ENCODE measurements at places on chromosomes 7 and 10. TPM values are rescaled to one million over a fixed set of nuclear protein-coding genes. Genes with fewer than 3 reads are reported as not detected.
A peak's percentile ranks its signal among the peaks of the same experiment; 100 is the strongest.

SUN3 gene
- not detected for total RNA-seq

FAM25A gene
- not detected for total RNA-seq

SH2D4B gene
- total RNA-seq, result not detected

NEUROG3 gene
- total RNA-seq, result not detected

SORCS3 gene
- total RNA-seq, result not detected

NXPH1 gene
- total RNA-seq, result not detected

PITRM1 gene
- 106 TPM for total RNA-seq

ZNF804B gene
- not detected for total RNA-seq

PLAC9 gene
- total RNA-seq, result 6.5 TPM

VGF gene
- total RNA-seq, result 0.34 TPM

DNA sequence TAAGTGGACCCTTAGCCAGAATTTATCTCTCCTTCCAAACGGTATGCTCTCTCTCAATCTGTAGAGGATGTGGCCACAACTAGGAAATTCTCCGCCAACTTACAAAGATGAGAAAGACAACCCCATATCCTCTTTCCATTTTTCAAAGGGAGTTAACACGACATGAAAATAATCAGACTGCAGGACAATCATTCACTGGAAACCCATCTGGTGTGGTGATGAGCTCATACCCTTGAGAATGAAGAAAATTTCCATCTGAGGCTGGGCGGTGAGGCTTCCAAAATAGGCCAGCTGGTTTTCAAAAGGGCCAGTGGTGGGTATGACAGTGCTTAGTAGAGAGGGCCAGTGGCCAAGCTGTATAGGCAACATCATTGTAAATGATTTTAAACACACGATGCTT lies 369.6 kb downstream of the FRMD4A start:
- H3K27ac ChIP-seq, result peak overlapping the region; percentile 87
- DNase-seq, result peak; percentile 84
- peaks cover 63% of the 10 kb centered on the region for H3K4me1 ChIP-seq
- no peaks in the 10 kb centered on the region for H3K27me3 ChIP-seq
- H3K36me3 ChIP-seq, result no peaks in the 10 kb centered on the region

- H3K4me3 ChIP-seq, result no peak overlapping the region
- no peak overlapping the region for H3K27ac ChIP-seq
Measured at GRCh38 chr7:4269086-4269485, 413.0 kb upstream of the FOXK1 start.

DNA sequence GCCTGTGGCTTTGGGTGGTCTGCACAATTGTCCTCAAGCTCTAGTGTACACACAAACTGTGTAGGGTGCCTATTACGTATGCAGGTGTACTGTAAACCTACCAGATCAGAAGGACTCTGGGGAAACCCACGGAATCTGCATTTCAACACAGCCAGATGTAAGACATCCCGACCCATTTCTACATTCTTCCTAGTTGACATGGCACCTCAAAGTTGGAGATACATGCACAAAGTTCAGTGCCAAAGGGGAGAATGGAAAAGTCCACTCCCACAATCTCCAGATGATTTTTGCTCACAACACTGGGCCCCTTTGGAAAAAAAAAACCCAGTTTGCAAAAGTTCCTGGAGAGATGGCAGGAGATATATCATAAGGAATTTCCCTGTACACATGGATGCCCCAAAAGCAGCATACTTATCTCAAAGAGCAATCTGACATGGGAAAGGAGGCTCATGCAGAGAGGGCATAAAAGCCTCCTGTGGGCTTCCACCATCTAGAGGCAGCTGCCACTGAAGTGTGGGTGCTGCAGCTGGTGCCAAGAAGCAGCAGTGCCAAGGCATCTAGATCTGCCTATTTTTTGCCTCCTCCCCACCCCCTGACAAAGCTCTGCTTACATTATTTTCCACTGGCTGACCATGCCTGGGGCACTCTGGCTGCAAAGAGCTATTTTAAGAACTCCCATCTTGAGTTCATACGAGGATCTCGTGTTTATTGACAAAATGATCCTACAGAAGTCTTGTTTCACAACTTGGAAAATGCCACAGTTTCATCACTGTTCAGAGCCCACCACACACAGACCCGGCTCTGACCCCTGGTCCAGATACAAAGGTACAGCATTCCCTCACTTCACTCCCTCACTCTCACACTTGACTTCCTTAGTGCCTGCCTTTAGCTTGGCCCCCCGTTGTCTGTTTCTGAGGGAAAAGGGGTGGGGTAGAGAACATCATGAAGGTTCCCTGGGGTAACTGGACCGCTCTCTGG lies 12.9 kb downstream of the TECTB start:
- H3K27me3 ChIP-seq, result peaks cover 18% of the 10 kb centered on the region
- peak overlapping the region; percentile 35 for H3K4me3 ChIP-seq
- no peaks in the 10 kb centered on the region for H3K36me3 ChIP-seq
- peak overlapping the region; percentile 13 for H3K27ac ChIP-seq
- H3K4me1 ChIP-seq, result peaks cover 18% of the 10 kb centered on the region

DNA sequence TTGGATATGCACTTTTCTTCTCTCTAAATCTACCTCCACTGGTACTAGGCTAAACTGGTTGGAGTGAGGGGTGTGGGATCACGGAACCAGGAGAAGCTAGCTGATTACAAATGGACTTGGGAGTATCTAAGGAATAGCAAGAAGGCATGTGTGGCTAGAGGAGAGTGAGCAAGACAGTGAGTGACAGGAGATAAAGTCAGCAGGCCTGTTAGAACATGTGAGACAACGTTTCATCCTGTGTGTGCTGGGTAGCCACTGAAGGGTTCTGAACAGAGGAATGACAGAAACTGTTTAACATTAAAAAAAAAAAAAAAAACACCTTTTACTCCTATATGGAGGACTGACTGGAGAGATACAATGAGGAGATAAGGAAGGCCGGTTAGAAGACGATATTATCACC lies 51.7 kb downstream of the ZNF438 start:
- peaks cover 23% of the 10 kb centered on the region for H3K36me3 ChIP-seq
- no peaks in the 10 kb centered on the region for H3K27me3 ChIP-seq
- DNase-seq, result no peak
- H3K4me3 ChIP-seq, result no peak overlapping the region
- no peak overlapping the region for H3K27ac ChIP-seq

GRCh38 chr10:1659221-1659791 lies 78.0 kb downstream of the ADARB2 start:
- no peak overlapping the region for H3K4me3 ChIP-seq
- H3K27me3 ChIP-seq, result no peaks in the 10 kb centered on the region
- H3K36me3 ChIP-seq, result 0 out of 2 replicates have a peak, but pooled peaks cover 6% of the 10 kb centered on the region

DNA sequence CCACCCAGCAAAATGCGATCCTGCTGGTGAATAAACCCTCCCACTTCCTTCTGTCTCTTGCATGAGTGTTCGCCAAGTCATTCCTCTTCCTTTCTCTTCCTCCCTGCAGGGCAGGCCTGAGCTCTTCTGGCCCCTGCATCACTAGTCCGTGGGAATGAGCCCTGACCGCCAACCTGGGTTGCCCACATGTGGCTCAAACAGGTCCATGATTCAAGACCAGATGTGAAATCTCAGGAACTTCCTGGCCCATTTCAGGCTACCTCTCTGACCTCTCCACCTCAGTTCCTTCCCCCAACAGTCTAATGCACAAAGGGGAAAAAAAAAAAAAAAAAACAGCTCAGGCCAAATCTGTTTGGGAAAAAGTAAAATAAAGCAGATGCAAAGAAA lies 5.4 kb upstream of the YWHAG start:
- no peaks in the 10 kb centered on the region for H3K36me3 ChIP-seq
- peak overlapping the region; percentile 99 for H3K27ac ChIP-seq
- DNase-seq, result peak; percentile 40

DNA sequence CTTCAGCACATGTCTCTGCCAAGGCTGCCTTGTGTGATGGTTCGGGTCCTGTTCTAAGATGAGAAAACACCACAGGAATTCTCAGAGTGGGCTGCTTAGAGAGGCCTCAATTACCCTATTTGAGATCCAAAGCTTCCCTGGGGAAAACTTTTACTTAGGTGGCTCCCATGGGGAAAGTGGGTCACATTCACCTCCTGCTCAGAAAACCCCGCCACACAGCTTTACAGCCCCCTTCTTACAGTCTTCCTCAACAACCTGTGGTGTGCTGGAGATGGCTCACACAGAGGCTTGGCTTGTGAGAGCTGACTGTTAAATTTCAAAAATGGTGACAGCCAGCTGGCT lies 36.6 kb upstream of the KCNIP2 start:
- no peaks in the 10 kb centered on the region for H3K36me3 ChIP-seq
- peak overlapping the region; percentile 87 for H3K27ac ChIP-seq
- peak overlapping the region; percentile 65 for H3K4me3 ChIP-seq
- DNase-seq, result no peak
- peaks cover 29% of the 10 kb centered on the region for H3K4me1 ChIP-seq

DNA sequence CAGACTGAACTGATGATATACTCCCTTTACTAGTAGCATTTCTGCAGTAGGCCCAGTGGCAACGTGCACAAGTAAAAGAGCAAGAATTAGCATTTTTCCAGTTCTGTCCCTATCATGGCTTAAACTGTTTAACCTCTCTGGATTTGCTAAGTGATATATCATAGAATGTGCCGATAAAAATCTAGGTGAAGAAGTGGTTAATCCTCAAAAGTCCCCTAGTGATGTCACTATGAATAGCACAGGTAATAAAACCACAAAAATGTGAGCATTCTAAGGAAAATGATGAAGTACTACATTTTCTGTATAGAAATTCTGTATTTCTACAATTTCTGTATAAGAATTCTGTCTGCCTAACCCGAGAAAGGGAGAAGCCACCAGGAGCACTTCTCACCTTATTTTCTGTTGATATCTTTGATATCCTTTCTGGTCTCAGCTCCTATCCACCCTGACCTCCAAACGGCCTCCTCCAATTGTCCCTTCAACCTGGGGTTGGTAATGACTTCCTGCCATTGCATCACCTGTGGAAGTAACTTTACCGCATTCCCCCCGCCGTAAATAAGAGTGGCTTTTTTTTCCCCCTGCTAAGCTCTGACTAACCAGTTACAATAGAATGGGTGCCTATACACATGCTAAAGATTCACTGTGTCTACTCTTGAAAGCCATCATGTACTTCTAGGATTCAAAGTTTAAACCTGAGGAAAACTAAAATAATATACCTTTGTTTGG lies 155.9 kb upstream of the ASAH2 start:
- H3K4me1 ChIP-seq, result peaks cover 72% of the 10 kb centered on the region
- no peak for DNase-seq
- H3K27me3 ChIP-seq, result no peaks in the 10 kb centered on the region
- no peak overlapping the region for H3K27ac ChIP-seq

- peak overlapping the region; percentile 92 for H3K27ac ChIP-seq
- peaks cover 9% of the 10 kb centered on the region for H3K36me3 ChIP-seq
- H3K4me3 ChIP-seq, result peak overlapping the region; percentile 98
- no peaks in the 10 kb centered on the region for H3K27me3 ChIP-seq
Measured at GRCh38 chr10:63466144-63466935, 563 bp upstream of the JMJD1C start.

GRCh38 chr7:16299853-16300252 lies 121.5 kb downstream of the CRPPA start:
- H3K27ac ChIP-seq, result no peak overlapping the region
- H3K4me1 ChIP-seq, result no peaks in the 10 kb centered on the region
- H3K4me3 ChIP-seq, result no peak overlapping the region
- H3K36me3 ChIP-seq, result no peaks in the 10 kb centered on the region
- no peaks in the 10 kb centered on the region for H3K27me3 ChIP-seq

- no peak overlapping the region for H3K27ac ChIP-seq
- H3K36me3 ChIP-seq, result no peaks in the 10 kb centered on the region
- H3K4me1 ChIP-seq, result peaks cover 43% of the 10 kb centered on the region
- no peaks in the 10 kb centered on the region for H3K27me3 ChIP-seq
Measured at GRCh38 chr7:81460250-81461045, 309.4 kb downstream of the HGF start.

GRCh38 chr7:11552676-11553296 lies 279.2 kb downstream of the THSD7A start:
- no peaks in the 10 kb centered on the region for H3K27me3 ChIP-seq
- H3K4me1 ChIP-seq, result no peaks in the 10 kb centered on the region
- H3K4me3 ChIP-seq, result no peak overlapping the region

GRCh38 chr10:60704471-60704870 lies 73.8 kb upstream of the CDK1 start:
- H3K27ac ChIP-seq, result no peak overlapping the region
- H3K36me3 ChIP-seq, result no peaks in the 10 kb centered on the region
- H3K4me3 ChIP-seq, result no peak overlapping the region
- DNase-seq, result no peak
- H3K27me3 ChIP-seq, result peaks cover 3% of the 10 kb centered on the region

GRCh38 chr7:100171087-100171681 lies 2.8 kb upstream of the GAL3ST4 start:
- no peak overlapping the region for H3K4me3 ChIP-seq
- DNase-seq, result no peak
- no peaks in the 10 kb centered on the region for H3K36me3 ChIP-seq
- peaks cover 25% of the 10 kb centered on the region for H3K4me1 ChIP-seq
- H3K27me3 ChIP-seq, result peaks cover 2% of the 10 kb centered on the region

- no peak overlapping the region for H3K4me3 ChIP-seq
- peaks cover 18% of the 10 kb centered on the region for H3K4me1 ChIP-seq
- H3K27me3 ChIP-seq, result no peaks in the 10 kb centered on the region
- H3K36me3 ChIP-seq, result peaks cover 15% of the 10 kb centered on the region
- peak; percentile 48 for DNase-seq
- H3K27ac ChIP-seq, result peak overlapping the region; percentile 13
Measured at GRCh38 chr10:77837248-77837924, 89.2 kb downstream of the DLG5 start.

GRCh38 chr10:5951721-5952407 lies 25.5 kb downstream of the IL15RA start:
- H3K4me3 ChIP-seq, result no peak overlapping the region
- H3K27me3 ChIP-seq, result peaks cover 3% of the 10 kb centered on the region
- no peaks in the 10 kb centered on the region for H3K36me3 ChIP-seq
- DNase-seq, result no peak
- no peak overlapping the region for H3K27ac ChIP-seq

- no peak overlapping the region for H3K27ac ChIP-seq
- no peaks in the 10 kb centered on the region for H3K4me1 ChIP-seq
- H3K27me3 ChIP-seq, result no peaks in the 10 kb centered on the region
- no peak for DNase-seq
Measured at GRCh38 chr7:103121641-103122040, 27.3 kb downstream of the NAPEPLD start.

DNA sequence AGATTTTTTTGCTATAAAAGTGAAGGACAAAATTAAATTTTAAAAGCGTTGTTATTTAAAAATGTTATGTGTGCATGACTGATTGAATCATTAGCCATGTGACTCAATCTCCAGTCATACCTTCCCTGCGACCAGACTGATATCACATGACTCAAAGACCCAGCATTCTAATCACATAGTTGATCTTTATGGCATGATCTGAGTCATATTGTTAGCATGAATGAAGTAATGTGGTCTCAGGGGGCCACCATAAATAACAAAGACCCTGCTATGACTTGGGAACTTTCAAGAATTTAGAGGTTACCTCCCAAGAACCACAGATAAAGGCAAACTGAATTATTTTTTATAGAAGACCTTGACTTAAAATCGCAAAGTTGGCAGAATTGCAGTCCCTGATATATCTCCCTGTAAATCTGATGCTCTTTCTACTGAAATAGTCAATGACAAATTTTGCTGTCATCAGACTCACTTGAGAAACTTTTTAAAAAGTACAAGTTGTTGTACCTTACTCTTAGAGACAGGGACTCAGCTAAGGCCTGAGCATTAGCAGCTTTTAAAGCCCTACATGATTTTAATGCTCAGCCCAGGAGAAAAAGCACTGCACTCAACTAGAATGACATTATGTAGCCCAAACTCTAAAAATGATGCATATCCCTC lies 717.3 kb downstream of the XPNPEP1 start:
- H3K4me1 ChIP-seq, result peaks cover 59% of the 10 kb centered on the region
- H3K36me3 ChIP-seq, result peaks cover 5% of the 10 kb centered on the region
- DNase-seq, result peak; percentile 92

- H3K36me3 ChIP-seq, result no peaks in the 10 kb centered on the region
- H3K4me3 ChIP-seq, result no peak overlapping the region
- H3K27me3 ChIP-seq, result peaks cover 9% of the 10 kb centered on the region
- peaks cover under 1% of the 10 kb centered on the region for H3K4me1 ChIP-seq
- DNase-seq, result no peak
Measured at GRCh38 chr10:5532618-5533097, 7.9 kb downstream of the CALML3 start.
